DND-41 (cell line): ENCODE measurements at places on chromosomes 7 and 10.

GRCh38 chr7:26690135-26690805, 174.1 kb downstream of the SKAP2 start:
- no peak for DNase-seq

GRCh38 chr7:146652176-146652575, 535.6 kb downstream of the CNTNAP2 start:
- DNase-seq = no peak

DNA sequence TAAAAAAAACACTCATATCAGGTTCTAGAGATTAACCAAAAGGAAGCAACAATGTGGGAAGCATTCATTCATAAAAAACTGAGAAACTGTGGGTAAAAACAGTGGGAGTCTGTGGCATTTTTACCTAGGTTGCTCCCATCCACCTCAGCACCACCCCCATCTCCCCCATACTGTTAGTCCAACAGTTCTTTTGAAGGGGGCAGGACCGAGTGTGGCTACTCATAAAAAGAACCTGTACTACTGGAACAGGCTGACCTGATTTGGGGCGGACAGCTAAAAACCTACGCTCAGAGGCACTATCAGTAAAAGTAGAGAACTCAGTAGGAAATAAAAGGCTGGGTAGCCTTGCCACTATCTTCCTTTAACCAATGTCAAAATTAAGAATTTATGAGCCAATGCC, 84.5 kb downstream of the DPY19L1 start:
- DNase-seq = no peak

GRCh38 chr10:21184216-21184615, 287.1 kb upstream of the NEBL start:
- no peak for DNase-seq

DNA sequence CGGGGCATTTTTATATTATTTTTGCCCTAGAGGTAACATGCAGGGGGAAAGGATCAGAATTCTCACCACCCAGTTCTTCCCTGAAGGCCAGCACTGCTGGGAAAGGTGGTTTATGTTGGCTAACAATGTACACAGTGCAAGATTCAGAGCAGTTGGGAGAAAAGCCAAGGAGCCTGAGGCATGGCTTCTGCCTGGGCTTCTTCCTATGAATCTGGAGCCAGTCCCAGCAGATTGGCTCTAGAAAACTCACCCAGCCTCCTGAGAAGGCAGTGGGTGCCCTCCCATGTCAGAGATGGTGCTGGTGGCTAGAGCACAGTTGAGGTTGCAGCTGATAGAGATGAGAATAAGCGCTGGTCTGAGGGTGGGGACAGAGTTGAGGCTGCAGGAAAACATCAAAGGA, 44.7 kb upstream of the GPR26 start:
- DNase-seq = no peak

- DNase-seq = no peak
These were observed 262.6 kb downstream of the SEMA3A start for GRCh38 chr7:83931968-83932367.

GRCh38 chr7:36958111-36958733, 233.9 kb upstream of the AOAH start:
- DNase-seq = no peak

GRCh38 chr10:49624629-49625028, 10.8 kb downstream of the CHAT start:
- no peak for DNase-seq

GRCh38 chr7:120838281-120838682, 19.7 kb downstream of the TSPAN12 start:
- DNase-seq = no peak

DNA sequence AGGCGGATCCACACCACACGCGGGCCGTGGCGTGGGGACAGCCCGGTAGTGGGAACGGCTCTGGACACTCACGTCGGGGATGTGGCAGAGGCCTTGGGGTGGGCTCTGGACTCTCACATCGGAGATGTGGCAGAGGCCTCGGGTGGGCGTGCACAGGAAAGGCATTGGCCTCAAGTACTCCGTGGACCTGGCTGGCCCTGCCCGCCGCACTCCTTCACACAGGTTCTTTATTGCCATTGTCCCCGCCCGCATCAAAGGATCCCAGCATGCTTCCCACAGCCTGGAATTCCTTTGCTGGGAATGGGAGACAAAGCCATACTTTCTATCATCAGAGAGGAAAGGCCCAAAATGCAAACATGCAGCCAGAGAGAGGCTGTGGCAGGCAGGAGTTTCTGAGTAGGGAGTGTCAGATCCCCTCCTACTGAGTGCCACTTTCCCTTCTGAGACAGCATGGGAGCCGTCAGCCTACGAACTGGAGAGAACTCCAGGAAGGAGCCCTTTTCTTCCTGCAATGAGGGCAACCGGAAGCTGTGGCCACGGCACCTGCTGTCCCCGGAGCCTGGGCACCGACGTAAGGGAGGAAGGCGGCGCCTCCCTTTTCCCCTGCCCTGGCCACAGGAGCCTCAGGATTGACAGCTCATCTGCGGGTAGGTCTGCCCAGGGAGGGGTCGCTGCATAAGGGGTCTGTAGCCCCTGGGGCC, 51.5 kb downstream of the RBM17 start:
- peak; percentile 78 for DNase-seq

DNA sequence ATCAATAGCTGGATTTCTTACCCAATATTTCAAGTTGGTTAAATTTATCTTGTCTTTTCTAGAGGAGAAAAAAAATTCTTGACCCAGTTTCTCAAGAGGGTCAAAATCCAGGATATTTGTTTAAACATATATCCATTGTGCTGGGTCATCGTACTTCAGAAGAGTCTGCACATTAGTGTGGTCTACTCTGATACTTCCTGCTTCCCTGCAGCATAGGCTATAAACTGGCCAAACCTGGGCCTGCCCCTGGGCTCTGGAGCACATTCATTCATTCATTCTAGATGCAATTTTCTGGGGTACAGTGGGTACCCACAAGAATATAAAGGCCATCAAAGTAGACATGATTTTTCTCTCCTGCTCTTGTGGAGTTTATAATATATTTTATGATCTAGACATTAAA, 142.1 kb upstream of the WNT16 start:
- no peak for DNase-seq

DNA sequence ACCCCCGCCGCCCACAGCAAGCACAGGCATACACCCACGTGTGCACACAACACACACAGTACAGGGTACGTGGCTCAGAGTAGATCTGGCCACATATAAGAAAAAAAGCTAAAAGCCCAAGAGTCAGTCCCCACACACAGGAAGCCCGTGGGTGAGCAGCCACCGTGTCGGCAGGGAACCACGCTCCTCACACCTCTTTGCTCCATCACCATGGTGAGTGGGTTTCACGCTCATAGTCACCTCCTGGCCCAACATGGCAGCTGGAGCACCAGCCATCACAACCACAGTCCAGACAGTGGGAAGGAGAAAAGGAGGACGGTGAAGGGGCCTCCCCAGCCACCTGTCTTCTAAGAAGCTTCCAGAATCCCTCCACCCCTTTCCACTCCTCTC, 76.0 kb upstream of the PDGFA start:
- peak; percentile 66 for DNase-seq

DNA sequence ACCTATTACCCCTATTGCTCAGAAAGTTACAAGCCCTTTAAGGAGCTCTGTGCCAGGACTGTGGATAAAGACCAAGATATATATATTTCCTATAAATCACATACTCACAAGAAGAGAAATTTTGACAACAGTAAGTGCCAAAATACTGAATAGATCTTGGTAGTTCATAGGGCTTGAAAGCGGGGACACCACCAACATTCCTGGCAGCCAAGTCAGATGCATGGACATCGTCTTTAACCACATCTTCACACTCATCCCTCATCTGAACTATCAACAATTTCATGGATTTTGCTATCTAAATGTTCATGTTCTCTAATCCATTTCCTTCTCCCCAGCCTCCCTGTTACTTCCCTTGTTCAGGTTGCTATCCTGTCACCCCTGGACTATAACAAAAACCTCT, 67.5 kb upstream of the LRRC17 start:
- DNase-seq = no peak

DNA sequence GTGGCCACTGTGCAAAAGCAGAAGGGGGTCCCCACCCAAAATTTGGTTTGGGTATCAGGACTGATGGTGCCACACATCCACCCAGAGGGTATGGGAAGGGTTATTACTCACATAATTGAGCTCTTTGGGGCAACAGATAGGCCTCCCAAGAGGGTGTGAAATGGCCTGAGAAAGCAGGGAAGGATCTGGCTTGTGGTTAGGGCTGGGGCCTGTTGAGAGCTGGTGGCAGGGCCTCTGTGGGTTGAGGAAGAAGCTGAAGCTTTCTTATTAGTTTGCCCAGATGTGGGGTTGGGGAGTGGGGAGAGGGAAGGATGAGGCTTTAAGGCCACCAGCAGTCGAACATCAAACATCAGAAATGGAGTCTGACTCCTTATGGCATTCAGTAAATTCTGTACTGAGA, 18.3 kb upstream of the MKI67 start:
- peak; percentile 70 for DNase-seq

- DNase-seq = no peak
These were observed 35.7 kb downstream of the NAPEPLD start for GRCh38 chr7:103113164-103113563.

DNA sequence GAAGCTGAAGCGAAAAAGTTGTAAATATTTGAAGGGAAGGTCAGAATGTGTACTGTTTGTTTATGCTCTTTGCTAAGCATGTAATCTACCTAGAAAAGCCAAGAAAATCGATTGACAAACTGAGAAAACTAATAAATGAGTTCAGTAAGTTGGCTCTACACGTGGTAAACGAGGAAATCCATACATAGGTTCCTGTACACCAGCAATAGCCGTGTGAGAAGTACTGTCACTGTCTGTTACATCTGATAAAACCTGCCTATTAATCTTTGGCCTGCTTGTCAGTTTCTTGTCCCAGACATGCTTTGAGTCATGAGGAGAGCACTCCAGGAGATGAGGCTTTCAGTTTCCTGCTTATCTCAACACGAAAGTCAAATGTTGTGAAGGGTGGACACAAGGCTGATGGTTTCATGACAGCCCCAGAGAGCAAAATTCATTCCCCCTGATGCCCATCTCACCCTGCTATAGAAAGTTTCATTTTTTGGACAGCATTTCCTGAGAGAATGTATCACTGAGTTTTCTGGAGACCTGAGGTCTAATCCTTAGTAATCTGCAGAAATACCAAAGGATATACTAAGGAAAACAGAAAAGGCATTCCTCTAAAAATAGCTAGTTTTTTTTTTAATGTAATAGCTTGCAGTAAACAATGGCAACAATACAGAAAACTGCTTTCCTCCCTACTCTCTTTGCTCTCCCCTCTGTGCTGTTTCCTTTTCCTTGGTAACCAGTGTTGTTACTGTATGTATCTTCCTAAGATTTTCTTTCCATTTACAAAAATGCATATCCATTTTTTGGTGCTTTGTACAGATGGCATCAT, 18.8 kb downstream of the BMPR1A start:
- no peak for DNase-seq

- no peak for DNase-seq
These were observed 68.9 kb upstream of the FOXK1 start for GRCh38 chr7:4612939-4613841.

- DNase-seq = no peak
These were observed 60.7 kb downstream of the CD36 start for GRCh38 chr7:80699045-80699638.

DNA sequence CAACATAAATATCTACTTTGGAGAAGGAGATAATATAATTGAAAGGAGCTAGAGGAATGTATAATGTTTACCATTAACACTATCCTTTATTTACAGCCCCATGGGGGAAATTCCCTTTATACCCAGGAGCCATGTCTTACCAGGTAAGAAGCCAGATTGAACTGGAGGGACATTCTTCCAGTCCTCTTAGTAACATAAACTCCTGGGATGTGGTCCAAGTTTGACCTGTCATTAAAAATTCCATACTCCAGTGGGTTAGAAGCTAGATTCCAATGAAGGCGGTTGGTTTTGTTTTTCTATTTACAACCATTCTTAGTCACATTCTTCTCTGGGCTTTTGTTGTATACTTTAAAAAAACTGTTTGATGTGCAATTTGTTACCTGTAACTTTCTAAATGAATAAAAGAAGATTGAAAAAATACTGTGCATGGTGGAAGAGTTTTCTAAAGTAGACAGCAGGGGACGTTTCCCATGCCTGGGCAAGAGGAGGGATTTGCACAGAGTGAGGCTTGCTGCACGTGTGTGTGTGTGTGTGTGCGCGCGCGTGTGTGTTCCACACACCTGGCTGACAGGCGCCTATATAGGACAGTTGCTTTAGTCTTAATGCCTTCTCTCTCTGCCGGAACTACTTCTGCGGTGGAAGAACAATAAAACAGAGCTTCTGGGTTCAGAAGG, 2.0 kb downstream of the PLCE1 start:
- DNase-seq = no peak

GRCh38 chr10:52232561-52233350, 81.3 kb upstream of the DKK1 start:
- no peak for DNase-seq

DNA sequence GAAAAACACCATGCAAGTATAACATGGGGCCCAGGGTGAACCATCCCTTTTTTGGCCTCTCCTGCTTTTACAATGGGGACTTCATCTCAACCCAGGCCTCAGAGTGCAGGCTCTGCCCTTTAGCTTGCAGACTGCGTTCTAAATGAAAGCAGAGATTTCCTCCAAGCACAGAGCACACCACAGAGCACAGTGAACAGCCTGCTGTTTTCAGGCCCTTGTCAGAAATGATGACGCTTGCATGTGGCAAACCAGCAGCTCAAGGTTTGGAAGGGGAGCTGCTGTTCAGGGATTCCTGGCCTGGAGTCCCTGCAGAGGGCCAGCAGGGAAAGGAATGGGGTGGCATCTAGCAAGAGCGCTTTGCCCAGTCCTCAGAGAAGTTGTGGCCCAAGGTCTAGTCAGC, 167.3 kb upstream of the CDCA7L start:
- DNase-seq = no peak

DNA sequence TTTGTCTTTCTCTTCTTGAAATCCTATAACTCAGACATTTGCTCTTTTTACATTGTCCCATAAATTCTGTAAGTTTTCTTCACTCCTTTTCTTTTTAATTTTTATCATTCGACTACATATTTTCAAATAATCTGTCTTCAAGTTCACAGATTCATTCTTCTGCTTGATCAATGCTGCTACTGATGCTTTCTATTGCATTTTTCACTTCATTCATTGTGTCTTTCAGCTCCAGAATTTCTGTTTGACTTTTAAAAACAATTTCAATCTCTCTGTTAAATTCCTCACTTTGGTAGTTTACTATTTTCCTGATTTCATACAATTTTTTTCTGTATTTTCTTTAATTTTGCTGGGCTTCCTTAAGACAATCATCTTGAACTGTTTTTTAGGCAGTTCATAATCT, 230.4 kb downstream of the HPSE2 start:
- no peak for DNase-seq

- no peak for DNase-seq
These were observed 6.2 kb downstream of the ZYX start for GRCh38 chr7:143387156-143387975.

- no peak for DNase-seq
These were observed 30.5 kb upstream of the ZCCHC24 start for GRCh38 chr10:79475877-79476276.

GRCh38 chr7:113373863-113374262, 255.5 kb upstream of the SMIM30 start:
- no peak for DNase-seq

GRCh38 chr7:82318786-82319185, 124.8 kb downstream of the CACNA2D1 start:
- no peak for DNase-seq

- no peak for DNase-seq
These were observed 1.1 kb upstream of the MNX1 start for GRCh38 chr7:157011333-157012112.
